ENCODE measurements at places on chromosomes 7 and 10.
A peak's percentile ranks its signal among the peaks of the same experiment; 100 is the strongest.

DNA sequence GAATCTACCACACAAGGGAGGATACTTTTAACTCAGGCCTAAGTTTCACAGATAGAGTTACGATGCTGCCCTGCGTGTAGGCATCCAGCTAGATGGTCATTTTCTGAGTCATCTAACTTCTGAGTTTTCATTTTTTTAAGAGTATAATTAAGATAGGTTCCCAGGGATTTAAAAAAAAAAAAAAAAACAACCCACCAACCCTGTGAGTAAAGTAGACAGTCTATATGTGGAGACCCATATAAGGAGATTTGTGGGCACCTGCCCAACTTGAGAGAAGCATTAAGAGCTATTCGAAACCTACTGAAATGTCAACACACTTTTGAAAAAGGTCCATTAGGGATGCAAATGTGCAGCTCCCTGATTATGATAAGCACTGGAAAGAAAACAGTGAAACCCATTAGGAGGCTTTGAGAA is 257.3 kb downstream of the TRIL start:
- DNase-seq, result no peak

DNA sequence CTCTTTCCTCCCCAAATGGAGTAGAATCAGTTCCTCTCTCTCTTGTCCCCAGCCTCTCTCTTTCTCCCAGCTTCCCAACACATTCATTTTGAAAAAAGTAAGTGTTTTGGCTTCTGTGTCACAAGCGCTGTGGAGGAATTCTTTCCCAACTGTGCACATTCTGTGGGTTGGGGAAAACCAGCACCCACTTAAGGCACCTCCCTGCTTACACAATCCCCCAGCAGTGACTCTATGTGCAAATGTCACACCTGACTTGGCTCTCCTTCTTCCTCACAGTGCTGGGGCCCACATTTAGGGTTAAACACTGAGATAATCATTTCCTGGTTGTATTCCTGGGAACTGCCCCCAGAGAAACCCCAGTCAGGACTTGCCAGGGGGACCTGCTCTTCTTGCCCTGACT is 358.1 kb upstream of the ZNF32 start:
- no peak for DNase-seq

GRCh38 chr7:126286317-126286716 is 966.4 kb downstream of the GRM8 start:
- DNase-seq, result no peak

GRCh38 chr7:23715099-23715498 is 5.1 kb downstream of the STK31 start:
- no peak for DNase-seq

DNA sequence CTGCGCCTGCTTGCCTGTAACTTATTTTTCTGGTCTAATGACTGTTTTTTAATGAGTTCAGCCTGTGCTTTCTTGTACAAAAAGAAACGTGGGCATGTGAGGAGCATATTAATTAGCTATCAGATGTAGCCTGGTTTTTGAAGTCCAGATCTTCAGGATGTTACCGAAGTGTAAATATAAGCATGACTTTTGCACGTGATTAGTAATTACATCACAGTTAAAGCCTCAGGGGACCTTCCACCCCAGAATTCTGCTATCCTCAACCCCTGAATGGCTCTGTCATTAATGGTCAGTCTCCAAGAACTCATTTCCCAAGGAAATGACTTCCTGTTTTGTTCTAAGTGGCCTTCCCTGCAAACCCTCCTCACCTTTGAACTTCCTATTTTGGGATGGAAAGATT is 2.1 kb upstream of the PRXL2A start:
- no peak for DNase-seq

DNA sequence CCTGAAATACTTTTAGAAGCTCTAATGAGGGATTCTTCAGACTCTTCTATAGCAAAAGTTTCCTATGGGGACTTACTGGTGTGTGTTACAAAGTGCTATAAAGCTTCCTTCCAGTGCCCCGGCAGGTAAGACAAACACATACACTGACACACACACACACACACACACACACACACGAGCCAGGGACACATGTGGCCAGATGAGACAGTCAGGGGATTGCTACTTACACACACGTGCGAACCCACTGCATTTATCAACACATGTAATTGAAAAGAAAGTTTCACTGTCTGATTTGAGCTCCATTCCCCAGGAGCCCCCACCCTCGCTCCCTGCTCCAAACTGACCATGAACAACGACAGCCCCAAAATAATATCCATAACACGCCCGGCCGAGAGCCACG is 119.8 kb downstream of the PRPF18 start:
- DNase-seq, result no peak

DNA sequence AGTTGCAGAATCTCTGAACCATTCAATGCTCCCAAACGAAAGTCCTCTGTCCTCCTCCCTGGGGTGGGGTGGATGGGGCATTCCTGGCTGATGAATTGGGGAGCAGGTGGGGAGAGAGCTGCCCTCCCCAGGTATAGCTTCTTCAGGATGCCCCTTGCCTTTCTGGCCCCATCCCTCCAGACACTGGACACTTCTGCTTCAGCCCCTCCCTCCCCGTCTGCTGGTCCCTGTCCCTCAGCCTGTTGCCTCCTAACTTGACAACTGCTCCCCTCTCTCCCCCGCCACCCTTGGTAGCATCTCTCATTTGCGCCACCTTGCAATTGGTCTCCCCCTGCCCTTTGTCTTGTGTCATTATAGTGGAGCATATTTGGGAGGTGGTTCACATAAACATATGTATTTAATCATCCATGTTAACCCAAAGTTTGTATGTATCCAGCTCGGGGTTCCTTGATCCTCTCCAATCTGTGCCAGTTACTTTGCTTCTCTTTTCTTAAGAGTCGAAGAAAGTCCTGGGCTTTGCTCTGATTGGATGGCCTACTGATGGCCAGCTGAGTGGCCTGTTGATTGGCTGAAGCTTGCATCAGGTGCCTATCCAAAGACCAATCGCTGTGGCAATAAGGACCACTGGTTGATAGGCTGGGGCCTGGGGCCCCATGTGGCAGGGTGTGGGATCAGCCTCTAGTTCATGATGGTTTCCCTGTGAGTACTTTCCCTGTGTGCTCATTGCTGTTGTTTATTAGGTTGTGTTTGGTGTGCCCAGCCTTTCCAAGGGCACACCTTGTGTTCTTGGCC is 4.0 kb upstream of the GCK start:
- no peak for DNase-seq

DNA sequence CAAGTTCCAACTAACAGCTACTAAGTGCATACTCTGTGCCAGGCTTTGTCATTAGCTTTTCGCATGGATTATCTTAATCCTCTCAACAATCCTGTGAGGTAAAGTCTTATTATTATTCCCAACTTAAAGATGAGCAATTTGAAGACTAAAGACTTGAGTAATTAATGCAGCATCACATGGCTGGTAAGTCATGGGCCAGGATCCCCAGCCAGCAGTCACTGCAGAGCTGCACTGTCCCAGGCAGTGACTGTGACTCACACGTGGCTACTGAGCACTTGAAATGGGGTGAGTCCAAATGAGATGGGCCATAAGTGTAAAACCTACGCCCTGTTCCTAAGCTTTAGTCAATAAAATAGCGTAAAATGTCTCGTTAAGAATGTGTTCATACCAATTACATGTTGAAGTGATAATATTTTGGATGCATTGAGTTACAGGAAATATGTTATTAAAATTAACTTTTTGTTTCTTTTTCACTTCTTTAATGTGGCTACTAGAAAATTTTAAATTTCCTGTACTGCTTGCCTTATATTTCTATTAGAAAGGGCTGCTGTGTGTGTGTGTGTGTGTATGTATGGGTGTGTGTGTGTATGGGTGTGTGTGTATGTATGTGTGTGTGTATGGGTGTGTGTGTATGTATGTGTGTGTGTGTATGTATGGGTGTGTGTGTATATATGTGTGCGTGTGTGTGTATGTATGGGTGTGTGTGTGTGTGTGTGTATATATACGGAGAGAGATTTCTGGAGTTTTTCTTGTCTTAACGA is 756.3 kb downstream of the AUTS2 start:
- DNase-seq, result no peak

DNA sequence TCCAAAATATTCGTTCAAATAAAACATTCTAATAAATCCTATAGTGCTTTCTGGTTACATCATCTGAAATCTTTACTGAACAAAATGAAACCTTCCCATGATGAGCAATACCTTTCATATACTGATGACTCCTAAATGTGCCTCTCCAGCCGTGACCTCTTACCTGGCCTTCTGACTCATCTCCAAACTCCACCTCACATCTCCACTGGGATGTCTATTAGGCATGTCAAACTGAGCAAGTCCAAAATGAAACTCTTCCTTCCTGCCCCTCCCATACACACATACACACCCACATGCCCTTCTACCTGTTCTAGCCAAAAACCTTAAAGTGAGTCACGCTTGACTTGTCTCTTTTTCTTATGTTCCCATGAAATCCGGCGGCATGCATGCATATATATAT is 22.9 kb downstream of the GSAP start:
- DNase-seq, result peak; percentile 46

DNA sequence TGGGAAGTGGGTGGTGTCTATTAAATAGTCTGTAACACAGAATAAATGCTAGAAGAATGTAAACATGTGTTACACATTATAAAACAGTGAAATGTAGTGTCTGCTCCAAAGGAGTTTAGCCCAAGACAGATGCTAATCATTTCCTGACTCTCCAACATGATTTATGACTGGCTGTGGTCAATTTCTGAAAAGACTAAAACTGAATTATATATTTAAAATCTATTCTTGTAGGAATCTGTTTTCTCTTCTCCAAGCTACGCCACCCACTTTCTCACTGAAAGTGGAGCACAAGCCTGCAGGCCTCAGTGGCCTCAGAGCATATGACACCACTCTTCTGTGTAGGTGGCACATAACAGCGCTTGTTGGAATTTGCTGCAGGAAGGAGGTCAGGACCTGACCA is 44.4 kb downstream of the CTTNBP2 start:
- DNase-seq, result no peak

DNA sequence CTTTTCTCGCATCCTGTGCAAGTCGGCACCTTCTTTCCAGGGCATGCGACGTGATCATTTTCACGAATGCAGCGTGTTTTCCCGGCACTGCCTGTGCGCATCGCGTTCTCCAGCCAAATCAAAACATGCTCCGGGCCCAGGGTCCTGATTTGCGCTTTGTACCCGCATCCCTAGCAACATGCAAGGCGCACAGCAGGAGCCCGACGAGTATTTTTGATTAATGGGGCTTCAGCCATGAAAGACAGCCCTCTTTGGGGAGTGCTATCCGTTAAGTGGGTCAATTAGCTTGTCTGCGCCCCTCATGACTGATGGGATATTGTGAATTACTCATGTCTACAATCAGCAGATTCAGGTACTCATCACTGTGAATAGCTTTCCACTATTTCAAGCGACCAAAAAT is 243.3 kb upstream of the RNF32 start:
- DNase-seq, result no peak

GRCh38 chr10:78927257-78927995 is 141.3 kb upstream of the ZMIZ1 start:
- DNase-seq, result no peak

DNA sequence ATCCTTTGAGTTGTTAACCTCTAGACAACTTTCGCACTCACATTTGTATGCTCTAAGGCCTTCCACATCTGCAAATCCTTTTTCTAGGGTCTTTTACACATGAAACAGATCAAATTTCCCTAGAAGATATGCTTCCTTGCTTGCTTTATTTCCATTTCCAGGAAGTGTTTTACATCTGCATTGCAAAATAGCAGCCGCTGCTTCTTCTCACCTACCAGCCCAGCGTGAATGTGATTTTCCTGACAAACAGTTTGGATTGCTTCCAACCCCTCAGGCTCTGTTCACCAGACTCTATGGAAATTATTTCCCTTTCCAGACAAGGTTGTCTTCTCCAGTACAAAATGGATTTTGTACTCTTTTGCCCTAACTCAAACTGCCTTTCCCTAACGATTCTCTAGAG is 50.9 kb upstream of the PAPSS2 start:
- DNase-seq, result no peak

- no peak for DNase-seq
Observed at GRCh38 chr10:80537736-80538480, at the start of gene SH2D4B. Gene SH2D4B, plus strand, starts transcription at chr10:80537902. Its CDS starts 430 bp downstream, at chr10:80538332.

DNA sequence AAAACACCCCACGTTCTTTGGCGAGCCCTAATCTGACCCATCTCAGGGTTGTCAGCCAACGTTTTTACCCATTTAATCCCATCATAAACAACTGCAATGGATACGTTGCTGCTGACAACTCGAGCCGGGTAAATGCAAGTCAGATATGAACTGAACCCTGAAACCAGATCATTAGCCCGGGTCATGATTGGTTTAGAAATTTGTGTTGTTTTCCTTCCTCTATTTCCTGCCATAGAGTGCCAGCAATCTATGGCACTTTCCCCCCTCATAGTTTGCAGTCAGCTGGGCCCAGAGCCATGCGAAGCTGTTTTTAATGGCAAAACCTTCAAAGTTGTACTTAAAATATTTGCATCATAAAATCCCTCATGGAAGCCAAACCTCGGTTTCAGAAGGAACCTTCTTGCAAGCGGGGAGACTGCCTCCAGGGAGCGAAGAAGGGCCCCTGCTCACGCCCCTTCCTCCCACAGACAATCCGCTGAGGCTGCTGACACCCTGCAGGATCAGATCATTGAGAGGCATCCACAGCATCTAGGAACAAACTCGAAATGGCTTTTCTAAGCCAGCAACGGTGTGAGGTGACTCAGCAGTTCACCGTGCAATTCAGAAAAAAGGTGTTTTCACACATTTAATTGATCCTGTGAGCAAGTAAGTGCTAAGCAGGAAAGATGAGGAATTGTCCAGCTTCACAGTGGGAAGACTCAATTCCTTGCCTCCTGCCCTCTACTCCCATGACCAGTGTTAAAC is 710.1 kb downstream of the PARD3 start:
- DNase-seq, result no peak

DNA sequence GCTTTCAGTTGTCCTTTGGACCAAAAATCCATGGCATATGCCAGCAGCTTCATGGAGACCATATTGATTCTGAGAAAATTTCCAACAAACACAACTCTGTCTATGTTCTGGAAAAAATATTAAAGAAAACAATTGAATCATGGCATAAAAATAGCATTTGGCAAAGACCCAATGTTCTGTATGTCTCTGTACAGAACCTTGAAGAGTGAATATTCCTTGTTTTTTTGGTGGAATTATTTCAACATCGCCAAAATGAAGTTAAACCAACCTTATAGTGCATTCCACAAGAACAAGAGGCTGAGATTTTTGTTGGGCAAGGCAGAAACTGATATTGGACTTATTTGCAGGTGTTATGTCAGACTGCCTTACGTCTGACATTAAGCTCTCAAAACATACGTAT is 53.3 kb upstream of the SLC16A12 start:
- DNase-seq, result no peak

- DNase-seq, result peak; percentile 5
Observed at GRCh38 chr7:54788664-54789063, 29.7 kb upstream of the SEC61G start.

GRCh38 chr7:50197549-50197948 is 104.5 kb upstream of the ZPBP start:
- no peak for DNase-seq

DNA sequence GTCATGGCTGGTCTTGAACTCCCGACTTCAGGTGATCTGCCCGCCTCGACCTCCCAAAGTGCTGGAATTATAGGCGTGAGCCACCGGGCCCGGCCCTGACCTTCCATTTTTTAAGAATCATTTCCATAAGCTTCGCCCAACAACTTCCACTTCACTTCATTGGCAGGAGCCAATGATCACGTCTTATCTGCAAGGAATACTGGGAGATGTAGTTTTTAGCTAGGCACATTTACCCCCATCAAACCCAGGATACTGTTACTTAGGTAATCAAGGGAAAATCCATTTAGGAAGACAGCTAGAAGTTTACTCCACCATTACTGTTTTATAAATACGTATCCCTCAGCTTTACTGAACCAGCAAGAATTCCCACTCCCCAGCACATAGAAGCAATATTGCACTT is 3.4 kb upstream of the CDK13 start:
- no peak for DNase-seq

GRCh38 chr10:6148251-6148701 is 54.5 kb upstream of the PFKFB3 start:
- DNase-seq, result no peak

- no peak for DNase-seq
Observed at GRCh38 chr7:120402079-120402767, 129.2 kb downstream of the KCND2 start.

Data from stimulated activated CD4-positive, alpha-beta T cell treated with anti-CD3 and anti-CD28 coated beads, Interleukin-1b, Interleukin-23, amount 100 ng/mL, for 24 hours (primary cell).